ENCODE measurements at places on chromosomes 5 and 9. TPM values are rescaled to one million over a fixed set of nuclear protein-coding genes. Genes with fewer than 3 reads are reported as not detected.

DNA sequence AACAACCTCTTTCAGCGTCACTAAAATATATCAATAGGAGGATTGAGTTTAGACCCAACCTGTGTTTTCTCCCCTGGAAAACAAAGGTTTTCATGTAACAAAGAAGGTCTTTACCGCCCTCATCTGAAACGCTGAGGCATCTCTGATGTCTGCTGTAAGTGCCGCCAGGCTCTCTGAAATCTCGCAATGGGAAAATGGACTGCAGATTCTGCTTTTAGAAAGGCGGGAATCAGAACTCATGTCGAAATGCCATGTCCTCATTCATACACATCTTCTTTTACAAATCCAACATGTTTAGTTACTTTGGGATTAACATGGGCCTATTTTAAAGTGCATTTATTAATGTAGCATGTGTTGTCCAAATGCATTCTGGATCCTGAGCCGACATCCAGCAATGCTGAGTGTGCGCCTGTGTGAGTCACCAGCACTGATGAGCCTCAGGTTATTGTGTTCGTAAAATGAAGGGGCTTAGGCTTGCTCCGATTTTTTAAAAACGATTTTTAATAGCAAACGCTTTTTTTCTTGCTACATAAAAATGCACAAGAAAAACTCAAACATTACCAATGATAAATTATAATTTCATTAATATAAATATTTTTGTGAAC lies 51.9 kb upstream of the PLEKHG4B start:
- no peak for DNase-seq

- peak; percentile 93 for DNase-seq
Measured at GRCh38 chr5:151126199-151126645, 31.4 kb downstream of the ANXA6 start.

- no peak for DNase-seq
Measured at GRCh38 chr5:172685091-172685490, 44.0 kb downstream of the NEURL1B start.

Gene TAF1L
- not detected for total RNA-seq

DNA sequence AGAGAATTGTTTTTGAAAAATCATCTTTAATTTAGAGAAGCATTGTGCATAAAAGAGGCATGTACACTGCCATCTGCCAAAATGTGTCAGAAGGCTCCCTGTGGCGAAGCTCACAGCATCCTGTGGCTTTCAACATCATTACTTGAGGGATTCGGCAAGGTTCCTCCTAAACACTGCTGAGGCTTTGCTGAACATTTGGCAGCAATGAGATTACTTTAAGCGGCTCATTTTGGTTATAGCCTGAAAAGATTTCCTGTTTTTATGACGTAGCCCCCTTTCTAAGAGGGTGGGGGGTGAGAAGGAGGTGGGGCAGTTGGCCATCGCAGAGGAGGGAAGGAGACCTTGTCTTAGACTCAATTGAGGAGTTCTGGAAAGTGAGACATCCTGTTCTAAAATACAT lies 469.4 kb downstream of the RASEF start:
- no peak for DNase-seq

Gene TEX48
- not detected for total RNA-seq

- DNase-seq, result no peak
Measured at GRCh38 chr5:85441156-85441555, 1056.5 kb upstream of the EDIL3 start.

DNA sequence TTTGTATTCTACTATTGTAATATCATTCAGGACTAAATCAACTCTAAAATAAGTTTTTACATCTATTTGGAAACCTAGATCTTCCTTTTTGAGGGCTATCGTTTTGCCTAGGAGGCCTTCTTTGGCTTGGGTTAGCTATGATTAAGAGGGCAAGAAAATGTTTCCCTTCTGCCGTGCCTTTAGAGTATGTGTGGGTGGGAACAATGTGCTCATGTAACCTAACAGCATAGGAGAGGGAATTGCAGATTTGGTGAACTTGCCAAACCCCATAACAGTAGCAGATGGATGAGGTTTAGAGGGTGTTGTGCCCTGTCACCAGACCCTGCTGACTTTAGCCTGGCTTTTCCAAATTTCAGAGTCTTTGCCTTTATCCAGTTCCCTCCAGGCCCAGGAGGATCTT lies 339.0 kb downstream of the ADGRV1 start:
- DNase-seq, result no peak

Measured in lower leg skin (tissue), 4 donors.